Urinary bladder (tissue), 4 donors: ENCODE measurements at places on chromosomes 11 and 22.

DNA sequence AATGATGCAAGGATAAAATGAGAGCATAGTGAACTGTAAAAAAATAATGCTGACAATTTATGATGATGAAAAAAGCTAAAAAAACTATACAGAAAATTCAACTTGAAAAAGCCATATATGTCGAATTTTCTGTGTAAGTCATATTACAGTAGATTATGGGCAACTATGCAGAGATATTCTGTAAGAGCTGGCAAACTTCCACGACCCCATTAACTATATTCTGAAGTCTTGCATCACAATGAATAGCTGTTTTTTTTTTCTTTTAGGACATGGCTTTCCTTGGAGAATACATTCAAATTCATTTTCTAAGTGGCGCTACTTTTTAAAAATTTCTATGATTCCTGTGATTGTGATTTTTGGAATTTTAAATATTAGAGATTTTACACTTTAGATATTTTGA, 18.4 kb downstream of the PSMD13 start:
- no peak for DNase-seq

DNA sequence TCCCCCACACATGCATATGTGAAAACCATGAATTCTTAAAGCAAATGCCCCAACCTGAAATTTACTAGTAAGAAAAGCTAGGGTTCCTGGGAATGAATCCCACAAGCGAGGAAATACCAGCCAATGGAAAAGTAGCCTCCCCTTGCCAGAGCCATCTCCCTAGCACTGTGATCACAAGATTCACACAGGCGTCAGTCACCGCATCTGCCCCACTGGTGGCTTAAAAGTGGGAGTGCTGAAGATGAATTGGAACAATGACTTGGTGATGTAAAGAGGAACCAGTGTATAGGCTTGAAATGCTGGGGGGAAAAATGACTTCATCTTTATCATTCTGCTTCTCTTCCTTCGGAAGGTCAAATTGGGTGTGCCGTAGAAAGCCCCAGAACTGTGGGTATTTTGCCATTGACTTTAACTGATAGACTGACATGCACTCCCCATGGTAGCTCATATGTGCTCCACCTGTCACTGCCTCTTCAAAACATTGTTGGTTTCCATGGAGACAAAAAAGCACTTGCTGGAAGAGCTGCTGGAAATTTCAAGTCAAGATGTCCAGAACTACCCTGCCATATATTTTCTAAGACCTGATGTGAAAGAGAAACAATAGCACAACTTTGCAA, 19.2 kb upstream of the ASPHD2 start:
- no peak for DNase-seq

DNA sequence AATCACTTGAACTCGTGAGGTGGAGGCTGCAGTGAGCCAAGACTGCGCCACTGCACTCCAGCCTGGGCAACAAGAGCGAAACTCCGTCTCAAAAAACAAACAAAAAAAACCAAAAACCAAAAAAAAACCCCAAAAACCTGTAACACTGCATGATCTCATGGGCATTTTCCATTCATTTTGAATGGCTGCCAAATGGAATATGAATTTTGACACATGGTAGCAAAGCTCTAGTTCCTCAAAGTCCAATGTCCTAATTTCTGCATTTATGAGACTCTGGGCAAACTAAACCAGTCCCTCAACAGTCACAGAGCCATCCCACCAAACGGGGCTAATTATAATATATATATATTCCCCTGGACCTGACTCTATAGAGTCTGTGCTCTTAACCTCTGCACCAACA, 61.8 kb downstream of the SGSM3 start:
- DNase-seq, result no peak

DNA sequence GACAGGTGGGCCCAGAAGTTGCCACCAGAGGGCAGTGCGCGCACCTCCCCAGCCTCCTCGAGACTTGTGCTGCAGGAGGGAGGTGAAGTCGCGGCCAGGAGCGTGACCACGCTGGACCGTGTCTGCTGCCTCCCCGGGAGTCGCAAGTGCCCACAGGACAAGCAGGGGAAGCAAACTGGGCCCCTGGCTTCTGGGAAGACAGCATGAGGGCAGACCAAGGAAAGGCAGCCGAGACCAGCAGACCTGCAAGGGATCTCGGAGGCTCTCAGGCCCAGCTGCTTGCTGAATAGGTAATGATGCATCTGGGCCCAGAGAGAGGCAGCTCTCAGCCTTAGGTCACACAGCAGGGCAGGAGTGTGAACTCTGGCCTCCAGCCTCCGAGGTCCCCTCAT, 17.0 kb upstream of the IL2RB start:
- DNase-seq, result peak; percentile 25

DNA sequence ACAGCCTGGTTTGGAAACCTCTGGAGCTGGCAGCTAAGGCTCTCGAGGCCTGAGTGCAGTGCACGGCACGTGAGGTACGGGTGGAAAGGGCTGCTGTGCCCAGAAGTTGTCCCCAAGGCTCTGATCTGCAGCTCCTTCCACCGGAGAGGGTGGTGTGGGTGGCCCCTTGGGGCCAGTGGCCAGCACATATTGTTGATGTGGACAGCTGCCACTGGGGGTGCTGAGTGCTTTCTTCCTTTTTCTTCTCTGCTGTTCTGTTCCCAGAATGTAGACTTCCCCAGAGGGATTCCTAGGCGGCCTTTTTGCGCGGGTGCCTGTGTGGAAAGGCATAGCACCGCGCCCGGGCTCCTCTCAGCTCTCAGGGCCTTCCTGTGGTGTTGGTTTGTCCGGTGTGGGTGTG, 1476.5 kb downstream of the TBC1D22A start:
- DNase-seq, result no peak

GRCh38 chr22:22565981-22566380, 6.9 kb upstream of the PRAME start:
- DNase-seq, result no peak

GRCh38 chr11:16613262-16613511, 125.3 kb upstream of the C11orf58 start:
- DNase-seq, result no peak

GRCh38 chr22:46287873-46288751, 8.6 kb upstream of the GTSE1 start:
- DNase-seq, result no peak

- DNase-seq, result no peak
These were observed 66.9 kb downstream of the SCN3B start for GRCh38 chr11:123587559-123587958.

- DNase-seq, result no peak
These were observed 164.4 kb downstream of the TEAD1 start for GRCh38 chr11:12838463-12839123.
